Sigmoid colon (tissue), 7 donors: ENCODE measurements at places on chromosomes 12 and 14. TPM values are rescaled to one million over a fixed set of nuclear protein-coding genes. Genes with fewer than 3 reads are reported as not detected.

- peak; percentile 98 for DNase-seq
Measured at GRCh38 chr12:110468214-110469048, at the start of the genes FAM216A and GPN3. Gene FAM216A (plus strand): TSS chr12:110468845. CDS start chr12:110468876, 31 bp downstream. Gene GPN3 (minus strand): TSS chr12:110468257. CDS start chr12:110468203, 54 bp downstream.

DNA sequence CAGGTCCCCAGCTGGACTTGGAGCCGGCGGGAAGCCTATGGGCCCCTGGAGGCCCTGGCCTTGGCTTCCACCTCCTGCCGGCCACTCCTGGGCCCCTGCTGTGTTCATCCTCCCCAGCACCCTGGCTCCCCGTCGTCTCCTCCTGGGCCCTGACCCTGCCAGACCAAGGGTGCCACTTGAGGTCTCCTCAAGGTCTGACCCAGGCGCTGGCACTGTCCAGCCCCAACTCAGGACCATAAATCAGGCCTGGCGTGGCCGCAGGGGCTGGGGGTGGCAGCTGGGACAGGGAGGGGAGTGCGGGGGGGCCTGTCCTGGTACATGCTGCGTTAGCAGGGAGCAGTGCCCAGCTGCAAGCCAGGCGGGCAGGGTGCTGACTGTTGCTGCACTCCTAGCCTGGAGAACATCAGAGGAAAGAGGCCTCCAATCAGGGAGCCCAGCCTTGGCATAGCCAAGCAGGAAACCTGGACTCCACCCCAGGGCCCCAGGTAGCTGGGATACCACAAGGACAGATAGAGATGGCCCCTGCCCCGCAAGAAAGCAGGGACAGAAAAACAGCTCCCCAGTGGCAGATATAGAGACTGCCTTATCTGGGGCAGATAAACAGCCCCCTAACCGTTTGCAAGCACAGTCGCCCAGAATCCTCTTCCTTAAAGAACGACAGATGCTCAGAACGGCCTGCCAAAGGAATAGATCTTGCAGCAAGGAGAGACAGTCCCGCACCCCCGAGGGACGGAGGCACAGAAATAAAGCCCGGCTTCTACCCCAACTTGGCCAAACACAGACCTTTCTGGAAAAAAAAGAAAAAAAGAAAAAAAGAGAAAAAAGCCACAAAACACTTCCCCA is 6.5 kb upstream of the ATG101 start:
- peak; percentile 78 for DNase-seq

GRCh38 chr12:122888232-122888752 is 7.6 kb downstream of the VPS37B start:
- no peak for DNase-seq

DNA sequence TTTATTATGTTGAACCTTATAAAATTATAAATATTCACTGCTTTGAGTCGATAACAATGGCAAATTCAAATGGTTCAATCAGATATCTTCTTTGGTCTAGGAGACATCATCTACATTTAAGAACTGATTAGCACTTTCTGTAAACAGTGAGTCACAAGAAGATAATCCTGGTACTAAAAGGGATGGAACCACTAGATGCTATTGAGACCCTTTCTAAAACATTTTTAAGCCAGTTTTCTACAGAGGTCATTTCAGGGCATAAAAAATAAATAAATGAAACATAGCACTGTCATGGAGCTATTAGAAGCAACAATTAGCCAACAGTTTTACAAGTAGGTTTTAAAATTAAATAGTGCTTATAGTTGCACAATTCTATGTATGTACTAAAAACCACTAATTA is 212.2 kb downstream of the DUSP6 start:
- no peak for DNase-seq

- no peak for DNase-seq
Measured at GRCh38 chr14:84819528-84819927, 710.4 kb upstream of the FLRT2 start.

- no peak for DNase-seq
Measured at GRCh38 chr12:11693067-11693466, 43.6 kb downstream of the ETV6 start.

DNA sequence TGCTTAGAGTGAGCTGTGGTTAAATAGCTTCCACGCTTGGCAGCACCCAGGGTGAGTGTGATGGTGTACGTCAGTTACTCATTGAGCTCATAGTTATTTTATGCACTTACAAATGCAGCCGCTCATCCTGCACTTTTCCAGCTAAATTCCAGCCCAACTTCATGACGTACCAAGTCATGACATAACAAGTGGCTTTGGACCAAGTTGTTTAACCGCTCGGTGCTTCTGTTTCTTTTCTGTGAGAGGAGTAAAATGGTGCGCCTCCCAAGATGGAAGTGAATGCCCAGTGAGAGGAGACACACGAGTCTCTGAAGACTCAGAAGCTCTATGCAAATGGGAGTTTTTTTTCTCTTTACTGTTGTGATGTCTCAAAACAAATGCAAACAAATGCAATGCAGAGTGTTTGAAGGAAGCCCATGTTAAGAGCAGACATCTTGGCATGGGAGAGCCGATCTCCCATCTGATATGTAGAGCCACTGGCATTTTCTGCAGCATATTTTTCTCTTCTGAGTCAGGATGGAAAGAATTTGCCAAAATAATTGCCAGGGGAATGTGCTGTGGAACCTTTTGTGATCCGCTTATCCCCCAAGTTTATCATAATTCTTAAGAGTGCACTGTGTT is 72.2 kb downstream of the FBXW8 start:
- no peak for DNase-seq

DNA sequence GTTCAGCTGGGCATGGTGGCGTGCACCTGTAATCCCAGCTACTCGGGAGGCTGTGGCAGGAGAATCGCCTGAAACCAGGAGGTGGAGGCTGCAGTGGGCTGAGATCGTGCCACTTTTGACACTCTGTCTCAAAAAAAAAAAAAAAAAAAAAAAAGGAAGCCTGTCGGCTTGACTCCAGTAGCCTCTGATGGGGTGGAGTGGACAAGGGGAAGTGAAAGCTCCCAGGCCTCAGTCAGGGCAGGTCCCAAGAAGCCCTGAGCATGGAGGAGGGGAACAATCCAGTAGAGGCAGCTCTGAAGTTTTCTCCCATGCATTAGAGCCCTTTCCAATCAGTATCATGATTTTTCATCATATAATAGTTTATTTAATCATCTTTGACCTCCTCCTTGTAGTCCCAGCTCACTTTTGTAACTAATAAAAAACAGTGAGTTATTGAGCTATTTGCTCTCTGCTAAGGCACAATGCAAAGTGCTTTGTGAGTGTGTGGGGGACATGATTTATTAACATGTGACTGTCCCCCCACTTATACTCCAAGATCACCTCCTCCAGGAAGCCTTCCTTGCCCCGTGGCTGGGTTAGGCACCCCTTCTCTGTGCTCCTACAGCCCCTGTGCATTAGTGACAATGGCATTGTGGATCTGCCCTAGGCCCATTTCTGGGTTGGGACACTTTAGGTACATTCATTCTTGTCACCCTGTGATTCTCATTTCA is 4.7 kb upstream of the SSH1 start:
- DNase-seq = no peak

DNA sequence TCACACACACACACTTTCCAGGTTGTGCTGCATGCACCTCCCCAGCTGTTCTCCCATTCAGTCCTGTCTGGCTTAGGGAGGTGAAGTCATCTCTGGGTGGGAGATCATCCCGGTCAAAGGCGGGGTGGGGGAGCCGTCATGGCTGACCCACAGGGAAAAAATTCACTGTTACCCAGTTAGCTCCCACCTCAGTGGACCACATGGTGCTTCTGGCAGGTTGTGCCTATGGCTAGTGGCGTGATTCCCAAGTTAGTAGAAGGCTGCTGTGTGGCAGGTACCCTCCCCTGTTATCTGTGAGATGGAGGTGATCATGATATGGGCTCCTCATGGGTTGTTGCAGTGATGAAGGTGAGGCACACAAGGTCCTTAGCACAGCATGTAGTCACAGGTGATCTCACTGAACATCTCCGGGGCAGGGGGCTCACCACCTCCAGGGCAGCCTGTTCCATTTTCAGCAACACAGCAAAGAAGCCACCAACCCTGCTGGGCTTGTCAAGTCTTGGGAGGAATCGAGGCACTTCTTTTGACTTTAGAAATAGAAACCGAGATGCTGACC is 154.9 kb upstream of the CCND2 start:
- DNase-seq = peak; percentile 40

DNA sequence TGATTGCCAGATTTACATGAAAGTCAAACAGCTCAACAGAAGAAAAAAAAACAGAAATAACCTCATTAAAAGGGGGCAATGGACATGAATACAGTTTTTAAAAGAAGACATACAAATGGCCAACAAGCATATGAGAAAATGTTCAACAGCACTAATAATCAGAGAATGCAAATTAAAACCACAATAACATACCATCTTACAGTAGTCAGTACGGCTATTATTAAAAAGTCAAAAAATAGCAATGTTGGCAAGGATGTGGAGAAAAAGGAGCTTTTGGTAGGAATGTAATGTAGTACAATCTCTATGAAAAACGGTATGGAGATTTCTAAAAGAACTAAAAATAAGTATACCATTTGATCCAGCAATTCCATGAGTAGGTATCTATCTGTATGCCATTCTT is 272.1 kb downstream of the CEP128 start:
- DNase-seq = no peak

DNA sequence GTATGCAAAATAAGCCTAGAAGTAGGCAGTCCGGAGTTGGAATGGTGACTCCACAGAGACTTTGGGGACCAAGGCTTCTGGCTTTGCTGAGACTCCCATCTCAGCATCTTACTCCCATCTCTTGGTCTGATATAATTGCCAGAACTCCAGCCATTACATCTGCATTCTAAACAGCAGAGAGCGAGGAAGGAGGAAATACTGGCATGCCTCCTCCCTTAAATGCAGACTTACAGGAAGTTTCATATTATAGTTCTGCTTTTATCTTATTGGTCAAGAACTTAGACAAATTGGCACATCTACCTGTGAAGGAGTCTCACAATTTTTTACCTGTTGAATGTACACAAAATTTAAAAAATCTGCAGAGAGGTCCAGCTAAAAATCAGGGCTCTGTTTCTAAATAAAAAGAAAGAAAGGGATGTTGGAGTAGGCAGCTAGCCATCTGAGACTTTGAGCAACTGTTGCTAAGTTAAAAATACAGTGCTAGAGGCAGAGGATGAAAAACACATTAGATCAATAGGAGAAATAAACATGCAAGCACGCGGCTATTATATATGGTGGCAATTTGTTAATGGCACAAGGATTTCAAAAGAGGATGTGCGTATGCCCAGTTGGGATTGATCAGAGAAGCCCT is 209.9 kb upstream of the HMGA2 start:
- DNase-seq = no peak

GRCh38 chr12:69027411-69027881 is 94.5 kb upstream of the CPM start:
- DNase-seq = no peak

DNA sequence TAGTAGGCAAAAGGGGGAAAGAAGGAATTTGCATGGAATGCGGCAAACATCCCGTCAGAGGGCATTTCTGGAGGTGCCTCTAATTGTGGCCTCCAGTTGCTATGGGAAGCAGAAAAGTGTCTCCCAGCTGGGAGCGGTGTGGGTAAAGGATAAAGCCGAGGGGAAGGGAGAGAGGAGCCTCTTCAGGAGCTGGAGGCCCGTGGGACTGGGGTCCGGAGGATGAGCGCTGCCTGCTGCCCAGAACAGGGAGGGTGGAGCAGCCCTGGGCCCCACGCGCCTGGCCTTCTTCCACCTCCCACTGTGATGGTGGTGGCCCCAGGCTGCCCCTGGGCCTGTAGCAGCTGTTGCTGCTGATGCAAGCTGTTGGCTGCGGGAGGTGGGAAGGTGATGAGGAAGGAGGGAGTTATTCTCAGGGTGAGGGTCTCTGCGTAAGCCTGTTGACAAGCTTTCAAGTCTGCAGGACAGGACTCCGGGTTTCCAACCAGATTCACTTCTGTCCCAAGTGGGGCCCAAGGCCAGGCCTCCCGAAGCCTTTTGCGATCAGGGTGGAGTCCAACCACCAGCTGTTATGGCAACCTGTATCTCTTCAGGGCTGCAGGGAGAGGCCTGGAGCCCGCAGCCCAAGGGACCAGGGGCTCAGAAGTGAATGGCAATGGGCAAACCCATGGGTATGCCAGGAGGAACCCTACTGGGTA is 19.1 kb upstream of the PGF start:
- no peak for DNase-seq

DNA sequence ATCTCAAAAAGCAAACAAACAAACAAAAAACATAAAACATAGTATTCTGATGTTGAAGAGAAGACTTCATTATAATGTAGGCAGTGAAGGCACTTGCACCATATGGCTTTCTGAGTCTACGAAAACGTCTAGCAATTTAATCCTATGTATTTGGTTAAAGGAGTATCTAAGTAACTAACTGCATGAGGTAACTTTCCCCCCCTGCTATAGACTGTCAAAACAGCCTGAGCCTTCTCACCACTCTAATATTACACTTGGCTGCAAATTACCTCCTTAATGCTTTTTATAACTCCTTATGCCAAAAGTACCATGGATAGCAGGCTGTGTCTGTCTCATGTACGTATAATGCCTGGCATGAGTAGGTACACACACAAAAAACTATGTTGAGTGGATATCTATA is 607.6 kb upstream of the FLRT2 start:
- DNase-seq = no peak

GRCh38 chr14:86911486-86911885 is 1081.5 kb downstream of the GALC start:
- no peak for DNase-seq

GRCh38 chr12:100801320-100801719 is 6.7 kb downstream of the ANO4 start:
- no peak for DNase-seq

DNA sequence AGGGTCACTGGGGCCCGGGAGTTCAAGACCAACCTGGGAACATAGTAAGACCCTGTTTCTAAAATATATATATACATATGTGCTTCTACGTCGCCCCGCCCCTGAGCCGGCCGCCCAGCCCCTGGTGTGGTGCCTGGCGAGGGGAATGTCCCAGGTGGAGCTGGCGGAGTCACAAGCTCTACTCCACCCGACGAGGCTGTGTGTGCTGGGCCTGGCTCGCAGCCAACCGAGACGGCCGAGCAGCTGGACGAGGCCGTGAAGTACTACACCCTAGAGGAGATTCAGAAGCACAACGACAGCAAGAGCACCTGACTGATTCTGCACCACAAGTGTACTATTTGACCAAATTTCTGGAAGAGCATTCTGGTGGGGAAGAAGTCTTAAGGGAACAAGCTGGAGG is 22.1 kb upstream of the ITPK1 start:
- peak; percentile 78 for DNase-seq

- no peak for DNase-seq
Measured at GRCh38 chr12:54038871-54039414, 6.1 kb downstream of the HOXC5 start.

DNA sequence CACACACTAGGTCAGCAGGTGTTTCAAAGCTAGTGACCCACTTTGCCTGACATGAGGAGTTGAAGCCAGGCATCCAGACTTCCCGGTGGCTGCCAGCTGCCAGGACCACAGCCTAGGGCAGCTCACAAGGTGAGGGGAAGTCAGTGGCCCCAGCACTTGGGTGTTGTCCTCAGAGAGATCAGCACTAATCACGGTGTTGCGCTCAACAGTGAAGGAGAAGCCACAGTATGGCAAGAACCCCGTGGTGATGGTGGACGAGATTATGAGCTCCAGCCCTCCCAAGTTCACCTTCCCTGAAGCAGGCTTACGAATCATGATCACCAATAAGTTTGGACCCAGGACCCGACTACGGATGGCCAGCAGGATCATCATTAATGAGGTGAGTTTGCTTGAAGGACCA is 59.9 kb upstream of the RIN3 start:
- no peak for DNase-seq

The LALBA gene
- not detected for total RNA-seq

The SLC4A8 gene
- total RNA-seq = 3.0 TPM

The GRIP1 gene
- total RNA-seq = 14.0 TPM

The MGST1 gene
- 92.4 TPM for total RNA-seq

The ASB2 gene
- 124 TPM for total RNA-seq
